Effector CD4-positive, alpha-beta T cell (primary cell): ENCODE measurements at places on chromosomes 3 and 15.

DNA sequence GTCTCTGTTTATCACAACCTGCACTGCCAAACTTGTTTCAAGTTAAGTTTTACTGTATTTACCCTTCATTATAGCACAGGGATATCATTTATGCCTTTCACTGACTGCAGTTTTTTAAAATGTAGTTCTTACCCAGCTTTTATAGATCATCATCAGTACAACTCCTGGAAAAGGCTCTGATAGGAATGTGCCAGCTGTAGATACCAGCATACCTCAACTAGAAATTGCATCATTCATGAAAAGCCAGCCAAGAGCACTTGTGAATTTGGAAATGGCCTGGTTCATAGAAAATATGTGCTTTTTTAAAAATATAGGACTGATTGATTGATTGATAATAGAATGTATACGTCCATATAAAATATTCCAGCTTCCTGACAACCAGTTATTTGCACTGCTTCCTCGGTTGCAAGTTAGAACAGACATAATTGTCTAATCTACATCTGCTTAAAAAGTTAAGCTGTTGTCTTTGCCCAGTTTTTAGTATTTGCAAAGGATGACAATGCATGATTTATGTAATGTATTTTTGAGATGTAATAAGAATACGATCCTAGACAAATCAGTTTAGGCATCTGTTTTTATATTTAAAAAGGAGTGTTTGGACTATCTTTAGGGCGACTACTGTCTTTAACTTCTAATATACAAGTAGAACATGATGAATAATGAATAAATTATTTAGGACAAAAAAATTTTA is 58.5 kb downstream of the DCUN1D1 start:
- DNase-seq = no peak

DNA sequence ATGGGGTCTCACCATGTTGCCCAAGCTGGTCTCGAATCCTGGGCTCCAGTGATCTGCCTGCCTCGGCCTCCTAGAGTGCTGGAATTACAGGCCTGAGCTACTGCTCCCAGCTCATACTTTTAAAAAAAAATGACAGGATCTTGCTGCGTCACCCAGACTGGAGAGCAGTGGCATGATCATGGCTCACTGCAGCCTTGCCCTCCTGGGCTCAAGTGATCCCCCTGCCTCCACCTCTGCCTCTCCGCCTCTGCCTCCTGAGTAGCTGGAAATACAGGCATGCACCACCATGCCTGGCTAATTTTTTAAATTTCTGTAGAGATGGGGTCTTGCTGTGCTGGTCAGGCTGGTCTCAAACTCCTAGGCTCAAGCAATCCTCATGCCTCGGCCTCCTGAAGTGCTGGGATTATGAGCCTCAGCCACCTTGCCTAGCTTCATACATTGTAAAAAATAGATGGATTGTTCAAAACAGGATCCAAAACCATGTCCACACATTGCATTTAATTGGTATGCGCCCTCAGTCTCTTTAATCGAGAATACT is 8.9 kb downstream of the PHLDB2 start:
- no peak for DNase-seq

- no peak for DNase-seq
These were observed 292.8 kb downstream of the MEX3B start for GRCh38 chr15:81752974-81753373.

DNA sequence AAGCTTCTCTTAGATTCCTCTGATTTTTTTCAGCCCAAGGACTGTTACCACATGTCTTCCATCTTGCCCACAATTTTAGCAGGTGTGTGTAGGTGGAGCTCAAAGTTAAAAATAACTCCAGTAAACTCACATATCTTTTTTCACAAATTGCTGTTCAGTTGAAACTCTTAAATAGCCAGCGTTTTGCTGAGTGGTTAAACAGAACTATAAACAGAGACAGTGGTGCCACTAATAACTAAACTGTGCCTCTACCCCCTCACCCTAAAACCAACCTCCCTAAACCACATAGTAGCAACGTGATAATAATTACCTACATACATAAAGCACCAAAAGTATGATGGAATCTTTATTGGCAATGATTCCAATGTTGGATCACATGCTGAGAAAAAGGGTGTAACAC is 525.1 kb downstream of the PDCD6IP start:
- no peak for DNase-seq

GRCh38 chr3:191441687-191442086 is 19.3 kb upstream of the PYDC2 start:
- no peak for DNase-seq

DNA sequence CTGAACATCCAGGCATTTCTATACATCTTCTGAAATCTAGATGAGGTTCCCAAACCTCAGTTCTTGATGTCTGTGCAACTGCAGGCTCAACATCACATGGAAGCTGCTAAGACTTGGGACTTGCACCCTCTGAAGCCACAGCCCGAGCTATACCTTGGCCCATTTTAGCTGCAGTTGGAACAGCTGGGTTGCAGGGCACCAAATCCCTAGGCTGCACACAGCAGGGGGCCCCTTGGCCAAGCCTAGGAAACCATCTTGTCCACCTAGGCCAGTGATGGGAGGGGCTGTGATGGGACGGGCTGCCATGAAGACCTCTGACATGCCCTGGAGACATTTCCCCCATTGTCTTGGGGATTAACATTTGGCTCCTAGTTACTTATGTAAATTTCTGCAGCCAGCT is 415.8 kb upstream of the SUCLG2 start:
- no peak for DNase-seq

DNA sequence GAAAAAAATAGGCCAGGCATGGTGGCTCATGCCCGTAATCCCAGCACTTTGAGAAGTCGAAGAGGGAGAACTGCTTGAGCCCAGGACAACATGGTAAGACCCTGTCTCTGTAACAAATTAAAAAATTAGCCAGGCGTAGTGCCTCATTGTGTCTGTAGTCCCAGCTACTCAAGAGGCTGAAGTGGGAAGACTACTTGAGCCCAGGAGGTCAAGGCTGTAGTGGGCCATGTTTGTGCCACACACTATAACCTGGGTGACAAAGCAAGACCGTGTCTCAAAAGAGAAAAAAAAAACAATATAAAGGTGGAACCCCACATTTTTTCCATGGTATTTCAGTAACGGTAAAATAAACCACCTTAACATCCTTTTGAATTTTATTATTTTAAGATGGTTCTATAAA is 69.9 kb downstream of the DENND4A start:
- no peak for DNase-seq

- DNase-seq = no peak
These were observed 123.9 kb downstream of the OXNAD1 start for GRCh38 chr3:16388850-16389441.

DNA sequence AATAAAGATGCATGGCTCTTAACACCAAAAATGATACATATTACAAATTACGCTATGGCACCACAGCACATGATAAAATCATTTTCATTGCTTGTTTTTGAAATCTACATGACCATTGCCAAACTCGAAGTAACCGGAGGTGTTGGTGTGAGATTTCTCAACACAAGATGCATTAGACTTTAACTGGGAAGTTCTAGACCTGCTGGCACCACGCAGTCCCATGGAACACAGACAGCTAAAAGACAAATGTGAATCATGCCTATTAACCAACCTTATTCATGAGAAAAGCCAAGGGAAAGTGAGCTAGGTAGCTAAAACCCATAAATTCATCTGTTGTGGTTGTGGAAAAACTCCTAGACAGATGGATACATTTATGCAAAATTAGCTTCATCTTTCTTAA is 595.4 kb downstream of the FOXP1 start:
- DNase-seq = no peak

DNA sequence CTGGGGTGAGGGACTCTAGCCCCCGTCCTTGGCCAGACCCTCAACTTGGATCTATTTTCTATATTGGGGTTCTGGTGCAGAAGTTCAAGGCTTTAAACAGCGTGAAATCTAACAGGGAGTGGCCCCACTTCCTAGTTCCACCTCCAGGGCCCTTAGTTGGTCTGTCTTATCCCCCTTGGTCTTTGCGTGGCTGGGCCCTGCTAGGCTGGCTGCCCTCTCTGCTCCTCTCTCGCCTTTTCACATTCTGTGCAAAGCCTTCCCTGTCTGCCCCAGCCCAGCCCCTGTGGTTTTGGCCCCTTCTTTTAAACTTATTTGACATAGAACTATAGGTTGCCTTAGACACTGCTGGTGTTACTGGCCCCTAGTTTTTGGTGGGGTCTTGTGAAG is 5.6 kb downstream of the PPCDC start:
- DNase-seq = no peak

DNA sequence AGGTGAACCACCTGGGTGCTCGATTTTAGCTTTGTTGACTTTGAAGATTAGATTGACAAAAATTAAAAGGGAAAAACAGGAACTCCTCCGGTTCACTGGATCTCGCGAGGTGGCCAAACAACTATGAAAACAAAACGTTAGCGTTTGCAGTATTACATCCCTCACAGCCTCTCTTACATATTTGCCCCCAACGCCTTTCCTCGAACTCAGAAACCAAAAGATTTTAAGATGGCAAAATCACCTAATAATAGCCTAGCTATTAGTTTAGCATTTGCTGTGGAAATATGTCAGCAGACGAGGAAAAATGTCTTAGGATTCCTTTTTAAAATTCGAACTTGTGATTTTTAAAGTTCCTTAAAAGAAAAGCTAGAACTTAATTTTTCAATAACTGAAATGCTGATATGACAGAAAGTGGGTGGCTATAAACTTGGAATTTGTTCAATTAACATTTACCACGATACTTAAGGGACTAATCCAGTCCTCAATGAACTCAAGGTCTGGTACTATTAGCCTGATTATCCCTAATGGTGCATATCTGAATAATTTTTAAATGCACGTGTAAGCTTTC is 491 bp upstream of the SENP7 start:
- DNase-seq = no peak

DNA sequence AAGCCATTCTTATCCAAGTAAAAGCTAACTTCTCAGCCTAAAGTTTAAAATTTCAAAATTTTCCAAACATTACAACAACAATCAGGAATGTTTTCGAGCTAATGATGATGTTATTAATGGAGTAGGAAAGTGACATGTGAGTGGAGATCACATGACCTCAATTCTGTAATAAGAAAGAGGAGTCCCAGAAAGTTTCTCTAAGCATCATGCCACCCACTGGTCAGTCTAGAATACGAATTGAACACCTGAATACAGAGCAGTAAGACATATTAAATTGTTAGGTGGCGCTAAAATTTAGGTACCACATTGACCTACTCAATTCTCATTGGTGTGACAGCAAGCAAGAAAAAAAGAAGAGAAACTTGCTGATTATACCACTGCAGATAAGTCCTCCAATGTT is 163.9 kb downstream of the DCLK3 start:
- no peak for DNase-seq

- DNase-seq = no peak
These were observed 344.2 kb upstream of the MCTP2 start for GRCh38 chr15:93887151-93887550.

GRCh38 chr3:133970916-133971315 is 58.8 kb downstream of the SLCO2A1 start:
- no peak for DNase-seq

DNA sequence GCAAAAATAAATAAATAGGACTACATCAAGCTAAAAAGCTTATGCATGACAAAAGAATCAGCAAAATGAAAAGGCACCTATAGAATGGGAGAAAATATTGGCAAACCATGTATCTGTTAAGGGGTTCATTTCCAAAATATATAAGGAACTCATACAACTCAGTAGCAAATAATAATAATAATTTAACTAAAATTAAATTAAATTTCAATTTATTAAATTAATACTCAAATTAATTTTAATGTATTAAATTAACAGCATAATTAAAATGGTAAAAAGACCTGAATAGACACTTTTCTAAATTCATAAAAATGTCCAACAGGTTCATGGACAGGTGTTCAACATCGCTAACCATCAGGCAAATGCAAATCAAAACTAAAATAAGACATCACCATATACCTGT is 34.0 kb upstream of the THBS1 start:
- DNase-seq = no peak

- no peak for DNase-seq
These were observed 389.1 kb upstream of the RARB start for GRCh38 chr3:25038922-25039321.

DNA sequence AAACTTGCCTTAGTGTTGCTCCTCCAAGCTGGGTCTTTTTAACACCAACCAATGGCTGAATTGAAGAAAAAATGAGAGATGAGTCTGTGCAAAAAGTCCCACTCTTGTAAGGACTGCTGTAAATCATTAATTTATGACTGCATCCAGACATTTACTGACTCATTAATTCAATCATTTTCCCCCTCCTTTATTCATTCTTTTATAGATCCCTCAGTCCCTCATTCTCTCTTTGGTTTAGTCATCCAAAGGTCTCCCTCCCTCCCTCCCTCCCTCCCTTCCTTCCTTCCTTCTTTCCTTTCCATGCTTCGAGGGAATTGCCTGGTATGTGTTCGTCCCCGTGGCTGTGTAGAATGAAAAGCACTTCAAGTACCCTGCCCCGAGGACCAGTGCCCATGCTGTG is 35.3 kb upstream of the MRPS22 start:
- DNase-seq = no peak

DNA sequence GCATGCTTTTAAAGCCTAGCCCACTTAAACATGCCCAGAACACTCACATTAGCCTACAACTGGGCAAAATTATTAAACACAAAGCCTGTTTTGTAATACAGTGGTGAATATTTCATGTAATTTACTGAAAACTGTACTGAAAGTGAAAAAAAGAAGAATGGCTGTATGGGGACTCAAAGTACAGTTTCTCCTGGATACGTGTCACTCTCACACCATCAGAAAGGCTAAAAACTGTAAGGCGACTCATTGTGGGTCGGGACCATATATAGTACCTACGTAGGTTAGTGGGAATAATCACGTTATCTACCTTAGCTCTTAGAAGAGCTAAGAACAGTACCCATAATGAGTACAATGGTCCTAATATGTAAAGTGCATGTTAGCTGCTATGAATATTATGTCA is 80.2 kb upstream of the SPATA12 start:
- DNase-seq = no peak

- DNase-seq = no peak
These were observed 56.9 kb upstream of the FOXP1 start for GRCh38 chr3:71640331-71640983.

DNA sequence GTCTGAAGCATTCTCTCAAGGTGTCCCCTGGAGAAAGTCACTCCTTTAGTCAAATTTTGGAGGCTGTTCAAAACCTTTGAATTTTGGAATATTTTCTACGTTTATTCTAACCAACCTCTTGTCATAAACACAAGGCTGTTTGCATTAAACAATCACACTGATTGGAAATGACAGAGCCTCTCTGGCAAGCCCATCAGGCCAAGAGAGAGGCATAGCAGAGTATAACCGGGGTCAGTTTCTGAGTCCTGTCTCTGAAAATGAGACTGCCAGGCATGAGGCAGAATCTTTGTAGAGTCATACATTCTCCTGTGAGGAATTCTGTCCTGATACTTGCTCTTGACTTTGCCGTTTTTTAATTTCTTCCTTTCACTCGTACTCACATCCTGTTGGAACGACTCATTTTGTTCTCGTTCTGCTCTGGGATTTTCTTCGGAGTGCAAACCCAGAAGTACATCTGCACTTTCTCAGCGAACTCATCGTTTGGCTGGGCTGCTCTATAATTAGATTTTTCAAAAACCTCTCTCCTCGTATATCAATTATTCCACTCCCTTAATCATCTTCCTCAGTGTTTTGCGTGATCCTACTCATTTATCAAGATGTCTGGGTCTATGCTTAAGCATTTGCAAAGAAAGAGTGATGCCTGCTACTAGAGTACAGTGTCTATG is 114.2 kb downstream of the AGBL1 start:
- DNase-seq = no peak

- no peak for DNase-seq
These were observed 1417.0 kb upstream of the ALCAM start for GRCh38 chr3:103949693-103950092.
